T-helper 17 cell (primary cell): ENCODE measurements at places on chromosomes 7 and 10.

DNA sequence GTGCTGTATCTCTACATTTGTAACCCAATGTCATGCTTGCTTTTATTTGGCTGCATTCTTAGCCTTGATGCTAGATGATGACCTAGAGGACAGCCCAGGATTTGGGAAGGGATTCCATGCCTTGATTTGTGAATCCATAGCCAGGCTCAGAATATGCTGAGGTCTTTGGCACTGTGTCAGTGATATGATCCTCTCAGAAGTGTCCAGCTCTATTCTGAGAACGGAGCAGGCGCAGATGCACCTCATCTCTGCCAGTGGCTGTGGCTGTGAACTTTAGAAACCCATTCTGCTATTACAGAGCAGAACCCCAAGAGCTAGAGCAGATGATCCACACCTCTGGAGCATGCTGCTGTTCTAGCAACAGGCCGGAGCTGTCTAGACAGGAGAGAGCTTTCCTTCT is 212.8 kb downstream of the TRIL start:
- DNase-seq: no peak

- no peak for DNase-seq
Observed at GRCh38 chr10:70078329-70078728, 25.7 kb downstream of the MACROH2A2 start.

- DNase-seq: no peak
Observed at GRCh38 chr7:130492523-130493274, 814 bp downstream of the MEST start.

GRCh38 chr10:110076559-110077318 is 69.0 kb downstream of the ADD3 start:
- DNase-seq: no peak

- peak; percentile 89 for DNase-seq
Observed at GRCh38 chr10:102461187-102462054, 10.1 kb upstream of the C10orf95 start.

- no peak for DNase-seq
Observed at GRCh38 chr7:50869108-50869725, 86.5 kb upstream of the GRB10 start.

DNA sequence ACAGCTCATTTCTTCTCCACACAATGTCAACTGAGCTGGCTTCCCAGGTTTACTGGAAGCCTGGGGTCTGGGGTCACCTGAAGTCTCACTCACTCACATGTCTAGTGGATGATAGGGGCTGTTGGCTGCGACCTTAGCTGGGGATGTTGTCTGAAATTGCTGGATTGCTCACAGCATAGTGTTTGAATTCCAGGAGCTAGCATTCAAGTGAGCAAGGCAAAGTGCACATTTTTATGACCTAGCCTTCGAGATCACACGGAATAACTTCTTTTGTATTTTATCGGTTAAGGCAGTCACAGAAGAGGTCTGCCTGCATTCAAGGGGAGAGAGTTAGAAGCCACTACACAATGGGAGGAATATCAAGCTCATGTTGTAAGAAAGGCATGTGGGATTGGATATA is 3.6 kb downstream of the TEX47 start:
- DNase-seq: no peak

GRCh38 chr7:43824963-43825362 is 44.4 kb downstream of the MRPS24 start:
- no peak for DNase-seq

- DNase-seq: no peak
Observed at GRCh38 chr10:43691485-43691884, 42.8 kb upstream of the ZNF32 start.

DNA sequence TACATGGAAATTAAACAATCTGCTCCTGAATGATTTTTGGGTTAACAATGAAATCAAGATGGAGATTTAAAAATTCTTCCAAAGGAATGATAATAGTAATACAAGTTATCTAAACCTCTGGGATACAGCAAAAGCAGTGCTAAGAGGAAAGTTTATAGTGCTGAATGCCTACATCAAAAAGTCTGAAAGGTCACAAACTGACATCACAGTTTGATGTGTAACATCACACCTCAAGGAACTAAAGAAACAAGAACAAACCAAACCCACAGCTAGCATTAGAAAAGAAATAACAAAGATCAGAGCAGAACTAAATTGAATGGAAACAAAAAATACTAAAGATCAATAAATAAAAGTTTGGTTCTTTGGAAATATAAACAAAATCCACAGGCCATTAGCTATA is 17.4 kb downstream of the ZFAND4 start:
- no peak for DNase-seq

DNA sequence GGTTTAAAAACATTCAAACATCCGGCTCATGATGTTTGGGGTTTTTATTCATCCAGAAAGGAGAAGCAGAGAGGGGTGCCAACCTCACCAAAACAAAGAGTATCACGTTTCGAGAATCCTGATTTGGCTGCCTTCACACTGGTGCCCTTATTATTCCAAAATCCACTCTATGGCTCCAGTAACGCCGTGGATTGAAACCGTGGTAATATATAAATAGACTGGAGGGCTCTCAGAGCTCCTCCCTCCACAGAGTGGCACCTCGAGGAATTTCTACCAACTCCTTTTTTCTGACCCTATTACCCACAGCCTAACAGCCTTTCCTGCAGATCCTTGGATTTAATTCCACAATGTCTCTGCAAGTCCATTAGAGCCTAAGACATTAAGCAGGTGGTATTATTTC is 353.6 kb downstream of the CRPPA start:
- no peak for DNase-seq

DNA sequence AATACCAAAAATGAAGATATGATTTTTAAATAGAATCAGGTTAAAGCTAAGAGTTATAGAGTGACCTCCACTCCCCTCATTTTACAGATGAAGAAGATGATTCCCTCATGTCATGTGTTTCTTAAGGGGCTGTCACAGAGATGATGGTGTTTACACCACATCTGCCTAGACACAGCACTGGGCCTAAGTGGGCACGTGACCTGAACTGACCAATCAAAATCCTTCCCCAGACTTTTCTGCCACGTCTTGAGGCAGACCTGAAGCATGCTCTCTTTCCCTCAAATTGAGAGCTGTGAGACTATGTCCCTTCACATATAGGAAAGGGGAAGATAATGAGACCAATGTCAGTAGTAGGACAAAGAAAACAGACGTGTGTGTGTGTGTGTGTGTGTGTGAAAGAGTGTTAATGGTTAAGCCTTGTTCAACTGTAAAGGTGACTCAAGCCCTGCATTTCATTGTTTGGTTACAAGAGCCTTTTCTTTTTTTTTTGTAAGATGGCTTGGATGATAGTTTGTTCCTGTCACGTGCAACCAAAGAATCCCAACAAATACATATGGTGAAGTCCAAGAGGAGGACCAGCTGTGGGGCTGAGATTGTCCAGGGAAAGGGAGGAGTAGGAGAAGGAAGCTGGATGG is 172.8 kb upstream of the AOAH start:
- DNase-seq: no peak

DNA sequence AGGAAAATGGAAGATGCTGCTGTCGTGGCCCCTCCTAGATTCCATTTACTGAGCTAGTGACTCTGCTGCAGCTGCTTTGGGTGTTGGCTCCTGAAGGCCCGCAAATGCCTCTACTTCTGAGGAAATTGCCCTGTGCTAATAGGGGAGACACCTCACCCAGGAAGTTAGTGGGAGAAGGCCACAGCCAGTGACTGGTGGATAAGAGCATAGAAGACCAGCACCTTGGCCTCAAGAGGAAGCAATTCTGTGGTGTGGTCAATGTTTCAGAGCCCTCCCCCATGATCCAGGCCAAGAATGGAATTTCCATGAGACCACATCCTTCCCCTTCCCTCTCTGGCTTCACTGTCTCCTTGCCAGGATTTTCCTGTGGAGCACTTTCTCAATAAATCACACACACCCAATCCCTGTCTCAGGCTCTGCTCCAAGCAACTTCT is 25.0 kb upstream of the FZD1 start:
- no peak for DNase-seq

GRCh38 chr7:46695051-46695708 is 774.1 kb upstream of the IGFBP3 start:
- no peak for DNase-seq

- no peak for DNase-seq
Observed at GRCh38 chr10:126906704-126907422, 1.6 kb downstream of the DOCK1 start.

DNA sequence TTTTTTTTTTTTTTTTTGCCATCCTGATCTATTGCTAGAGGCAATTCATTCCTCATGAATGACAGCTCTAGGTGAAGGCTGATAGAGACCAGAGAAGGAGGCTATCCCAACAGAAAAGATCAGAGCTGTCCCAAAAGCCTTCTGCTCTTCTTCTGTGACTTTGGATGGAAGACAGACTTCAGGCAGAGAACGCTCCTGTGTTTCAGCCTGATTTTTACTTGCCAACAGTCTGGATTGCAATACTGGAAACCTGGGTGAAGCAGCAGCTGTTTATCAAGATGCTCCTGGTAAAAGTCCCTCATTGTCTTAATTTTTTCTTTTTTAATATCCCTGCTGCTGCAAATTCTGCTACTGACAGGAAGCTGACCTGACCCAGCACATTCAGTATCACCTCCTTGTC is 219.5 kb downstream of the CCDC3 start:
- DNase-seq: no peak

- no peak for DNase-seq
Observed at GRCh38 chr10:132588301-132589013, 50.9 kb downstream of the INPP5A start.

- no peak for DNase-seq
Observed at GRCh38 chr10:131795761-131796160, 105.0 kb upstream of the PPP2R2D start.

DNA sequence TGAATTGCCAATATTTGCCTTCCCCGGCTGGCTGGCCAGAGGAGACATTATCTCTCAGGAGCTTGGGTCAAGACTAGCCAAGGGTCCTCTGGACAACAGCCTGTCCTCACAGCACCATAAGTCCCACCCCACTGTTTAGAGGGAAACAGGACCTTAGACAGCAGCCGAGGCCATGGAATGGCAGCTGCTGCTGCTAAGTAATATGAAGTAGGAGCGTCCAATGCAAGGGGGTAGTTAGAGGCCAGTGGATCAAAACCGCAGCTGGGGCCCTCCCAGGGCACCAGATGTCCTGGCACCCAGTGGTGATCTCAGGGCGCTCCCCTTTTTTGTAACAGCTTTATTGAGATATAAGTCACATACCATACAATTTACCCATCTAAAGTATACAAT is 12.9 kb upstream of the KCP start:
- no peak for DNase-seq

- DNase-seq: no peak
Observed at GRCh38 chr7:139783647-139784385, 6.0 kb upstream of the HIPK2 start.

- no peak for DNase-seq
Observed at GRCh38 chr7:30915751-30916150, 4.1 kb downstream of the AQP1 start.

DNA sequence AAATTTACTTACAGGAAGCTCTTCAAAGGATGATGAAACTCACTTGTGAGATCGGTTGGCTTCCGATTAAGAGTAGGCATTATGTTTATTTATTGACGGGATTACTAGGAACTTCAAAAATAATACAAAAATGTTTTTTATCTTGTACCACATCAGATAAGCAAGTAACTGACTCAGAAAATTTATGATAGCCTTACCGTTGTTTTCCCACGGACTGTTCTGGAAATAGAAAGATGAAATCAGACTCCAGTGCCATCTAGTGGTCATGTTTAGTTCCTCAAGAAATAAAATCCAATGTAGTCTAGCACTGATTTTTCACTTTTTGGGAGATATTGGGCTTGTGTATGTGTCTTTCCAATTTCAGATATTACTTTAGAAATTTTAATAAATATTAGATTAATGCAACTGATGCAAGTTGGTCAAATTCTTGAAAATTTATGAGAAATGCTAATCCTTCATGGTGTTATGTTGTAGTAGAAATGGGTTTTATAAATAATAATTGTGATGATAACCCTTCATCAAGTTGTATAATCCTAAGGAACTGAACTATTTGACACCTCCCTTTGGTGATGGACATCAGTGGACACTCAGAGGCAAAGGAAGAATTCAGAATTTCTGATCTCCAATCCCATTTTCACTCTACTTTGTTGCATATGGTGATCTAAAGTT is 168.8 kb downstream of the TMEM26 start:
- no peak for DNase-seq

- DNase-seq: no peak
Observed at GRCh38 chr7:132430861-132431822, 145.1 kb downstream of the PLXNA4 start.

- no peak for DNase-seq
Observed at GRCh38 chr10:79266543-79267312, 80.5 kb upstream of the PPIF start.

GRCh38 chr10:112835217-112835715 is 114.8 kb upstream of the TCF7L2 start:
- DNase-seq: no peak

- no peak for DNase-seq
Observed at GRCh38 chr10:129941199-129942018, 22.7 kb downstream of the EBF3 start.

DNA sequence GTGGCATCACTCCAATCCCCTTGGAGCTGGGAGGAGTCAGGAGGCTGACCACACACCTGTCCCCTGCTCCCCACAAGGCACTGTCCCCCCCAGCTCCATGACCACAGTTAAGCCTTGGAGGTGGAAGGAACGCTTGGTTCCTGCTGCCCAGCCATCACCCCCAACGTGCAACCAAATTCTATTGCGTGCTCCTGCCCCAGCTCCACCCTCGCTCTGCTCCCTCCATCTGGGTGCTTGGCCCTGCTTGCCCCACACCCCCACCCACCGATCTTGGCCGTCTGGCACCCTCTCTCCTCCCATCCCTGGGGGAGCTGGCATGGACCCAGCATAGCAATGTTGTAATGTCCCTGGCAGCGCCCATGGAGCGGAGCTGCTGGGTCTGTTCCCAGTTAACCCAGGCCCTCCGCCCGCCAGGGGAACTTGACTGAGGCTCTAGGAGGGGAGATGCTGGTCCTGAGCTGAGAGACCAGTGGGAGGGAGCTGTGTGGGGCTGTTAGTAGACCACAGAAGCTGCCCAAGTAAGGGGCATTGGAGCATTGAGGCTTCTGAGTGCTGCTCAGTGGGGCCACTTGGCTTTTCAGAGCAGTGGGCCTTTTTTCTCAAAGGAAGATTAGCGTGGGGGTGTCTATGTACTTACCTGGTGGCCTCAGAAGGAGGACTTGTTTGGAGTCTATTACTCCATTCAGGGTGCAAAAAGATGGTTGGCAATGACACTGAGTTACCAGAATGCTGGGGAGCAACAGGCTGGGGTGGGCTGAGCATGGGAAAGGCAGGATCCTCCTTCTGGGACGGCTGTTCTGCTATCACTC is 1.1 kb downstream of the EPHB6 start:
- DNase-seq: no peak

GRCh38 chr10:21298701-21299100 is 226.8 kb downstream of the SKIDA1 start:
- DNase-seq: no peak

GRCh38 chr7:27920281-27920946 is 180.5 kb downstream of the TAX1BP1 start:
- no peak for DNase-seq
